ENCODE measurements at places on chromosomes 3 and 15.

DNA sequence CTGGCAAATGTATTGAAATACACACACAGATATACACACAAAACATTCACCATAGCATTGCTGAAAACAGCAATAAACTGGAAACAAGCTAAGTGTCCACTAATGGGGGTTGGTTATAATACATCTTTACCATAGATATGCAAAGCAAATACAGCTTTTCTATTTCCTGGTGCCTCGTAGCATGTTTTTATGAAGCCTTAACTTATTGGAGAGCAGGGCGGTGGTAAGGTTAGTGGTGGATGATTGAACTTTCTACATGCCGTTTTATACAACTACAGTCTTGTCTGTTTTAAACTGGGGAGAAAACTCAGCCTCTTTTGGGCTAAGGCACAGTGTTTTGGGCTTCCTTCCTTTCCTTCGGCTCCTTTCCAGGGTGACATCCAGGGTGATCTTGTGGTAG lies 104.5 kb downstream of the NR2F2 start:
- H3K36me3 ChIP-seq: no peaks in the 10 kb centered on the region
- H3K27me3 ChIP-seq: no peaks in the 10 kb centered on the region
- H3K4me1 ChIP-seq: no peaks in the 10 kb centered on the region
- H3K27ac ChIP-seq: no peak overlapping the region
- H3K4me3 ChIP-seq: no peak overlapping the region
- no peak for DNase-seq

DNA sequence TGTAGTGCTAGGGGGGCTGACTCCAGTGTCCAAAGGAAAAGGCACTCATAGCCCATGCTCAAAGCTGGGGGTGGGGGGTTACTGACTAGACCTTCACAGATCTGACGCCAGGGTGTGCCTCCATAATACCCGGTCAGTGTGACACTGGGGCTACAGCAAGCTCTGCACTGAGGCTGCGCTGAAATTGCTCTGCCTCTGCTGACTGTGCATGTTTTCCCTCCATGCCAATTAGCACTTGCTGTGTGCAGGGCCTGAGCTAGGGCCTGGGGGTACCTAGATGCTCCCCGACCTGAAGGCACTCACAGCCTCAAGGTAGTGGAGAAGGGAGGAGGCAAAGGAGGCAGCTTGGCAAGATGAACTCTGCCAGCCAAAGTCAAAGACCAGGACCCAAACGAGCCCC lies 5.2 kb downstream of the CAMKV start:
- H3K4me1 ChIP-seq: no peaks in the 10 kb centered on the region
- no peak overlapping the region for H3K4me3 ChIP-seq
- no peaks in the 10 kb centered on the region for H3K36me3 ChIP-seq
- no peaks in the 10 kb centered on the region for H3K27me3 ChIP-seq

DNA sequence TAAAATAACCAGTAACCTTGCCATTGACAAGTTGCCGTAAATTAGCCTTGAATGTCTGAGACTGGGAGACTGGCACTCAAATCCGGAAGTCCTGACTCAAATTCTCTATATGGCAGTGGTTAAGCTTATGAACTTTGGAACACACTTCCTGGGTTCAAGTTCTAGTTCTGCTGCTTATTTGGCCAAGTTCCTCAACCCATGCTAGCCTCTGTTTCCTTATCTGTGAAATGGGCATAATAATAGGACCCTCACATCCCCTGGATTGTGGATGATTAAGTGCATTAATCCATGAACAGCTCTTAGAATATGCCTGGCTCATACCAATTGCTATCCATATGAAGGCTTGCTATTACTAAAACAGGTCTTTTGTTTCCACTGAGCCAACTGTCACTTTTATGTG lies 311.5 kb downstream of the EDEM1 start:
- no peak overlapping the region for H3K4me3 ChIP-seq
- H3K4me1 ChIP-seq: no peaks in the 10 kb centered on the region
- H3K27me3 ChIP-seq: no peaks in the 10 kb centered on the region
- no peak for DNase-seq
- H3K36me3 ChIP-seq: no peaks in the 10 kb centered on the region
- H3K27ac ChIP-seq: no peak overlapping the region

GRCh38 chr3:129855832-129856419 lies 37.6 kb downstream of the TMCC1 start:
- no peak for DNase-seq
- no peaks in the 10 kb centered on the region for H3K4me1 ChIP-seq
- H3K4me3 ChIP-seq: no peak overlapping the region
- no peaks in the 10 kb centered on the region for H3K27me3 ChIP-seq
- H3K36me3 ChIP-seq: no peaks in the 10 kb centered on the region
- peak overlapping the region; percentile 1 for H3K27ac ChIP-seq

DNA sequence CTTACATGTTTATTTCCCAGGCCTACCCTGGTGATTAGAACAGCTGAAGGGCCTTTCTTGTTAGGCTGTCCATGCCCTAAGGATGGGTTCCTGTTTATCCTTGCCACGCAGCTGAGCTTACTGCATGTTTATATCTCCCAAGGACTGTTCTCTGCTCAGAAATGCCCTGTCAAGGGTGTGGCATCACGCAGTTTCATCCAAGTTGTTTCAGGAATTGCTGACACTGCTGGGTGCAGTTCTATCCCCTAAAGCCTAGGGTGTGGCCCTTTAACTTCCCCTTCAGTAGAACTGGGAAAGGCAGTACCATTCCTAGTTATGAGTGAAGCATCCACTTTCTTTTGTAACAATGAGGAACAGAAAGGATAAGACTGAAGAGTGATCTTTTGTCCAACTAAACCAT lies 5.0 kb downstream of the ELL3 start:
- no peak overlapping the region for H3K27ac ChIP-seq
- DNase-seq: no peak
- no peaks in the 10 kb centered on the region for H3K27me3 ChIP-seq
- no peak overlapping the region for H3K4me3 ChIP-seq
- H3K4me1 ChIP-seq: 0 out of 2 replicates have a peak, but pooled peaks cover 3% of the 10 kb centered on the region
- H3K36me3 ChIP-seq: peaks cover 36% of the 10 kb centered on the region

DNA sequence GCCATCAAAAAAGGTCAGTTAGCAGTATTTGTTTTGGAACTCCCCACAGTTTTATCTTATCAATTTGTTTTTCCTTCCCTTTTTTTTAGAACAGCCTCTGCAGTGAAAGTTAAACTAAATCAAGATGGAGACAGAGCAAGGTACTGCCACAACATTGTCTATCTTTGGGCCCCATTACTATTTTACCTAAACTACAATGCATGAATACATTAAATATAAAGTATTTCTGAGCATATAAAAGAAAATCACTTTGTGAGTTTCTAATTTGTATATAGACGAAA lies 139.5 kb downstream of the MEIS2 start:
- no peaks in the 10 kb centered on the region for H3K4me1 ChIP-seq
- H3K27ac ChIP-seq: no peak overlapping the region
- no peaks in the 10 kb centered on the region for H3K36me3 ChIP-seq
- no peak for DNase-seq
- H3K4me3 ChIP-seq: no peak overlapping the region

DNA sequence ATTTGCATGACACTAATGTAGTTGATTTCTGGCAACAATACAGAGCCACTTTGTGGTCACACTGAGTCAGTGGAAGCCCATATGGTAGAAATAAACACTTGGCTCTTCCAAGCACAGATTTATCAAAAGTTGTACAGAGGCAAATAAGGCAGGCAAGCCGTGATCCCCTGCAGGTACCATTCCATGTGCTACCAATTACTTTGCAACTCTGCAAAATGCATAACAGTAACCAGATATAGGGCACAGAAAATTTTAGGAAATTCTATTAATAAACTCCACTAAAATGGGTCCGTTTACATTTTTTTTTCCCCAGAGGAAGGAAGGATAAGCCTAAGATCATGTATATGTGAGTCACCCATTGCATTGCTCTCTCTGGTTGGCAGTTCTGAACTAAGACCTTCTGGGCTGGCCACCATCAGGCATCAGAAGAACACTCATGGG lies 103.1 kb upstream of the PTX3 start:
- no peak overlapping the region for H3K27ac ChIP-seq
- no peaks in the 10 kb centered on the region for H3K27me3 ChIP-seq
- DNase-seq: no peak
- peaks cover 5% of the 10 kb centered on the region for H3K4me1 ChIP-seq
- H3K4me3 ChIP-seq: no peak overlapping the region

DNA sequence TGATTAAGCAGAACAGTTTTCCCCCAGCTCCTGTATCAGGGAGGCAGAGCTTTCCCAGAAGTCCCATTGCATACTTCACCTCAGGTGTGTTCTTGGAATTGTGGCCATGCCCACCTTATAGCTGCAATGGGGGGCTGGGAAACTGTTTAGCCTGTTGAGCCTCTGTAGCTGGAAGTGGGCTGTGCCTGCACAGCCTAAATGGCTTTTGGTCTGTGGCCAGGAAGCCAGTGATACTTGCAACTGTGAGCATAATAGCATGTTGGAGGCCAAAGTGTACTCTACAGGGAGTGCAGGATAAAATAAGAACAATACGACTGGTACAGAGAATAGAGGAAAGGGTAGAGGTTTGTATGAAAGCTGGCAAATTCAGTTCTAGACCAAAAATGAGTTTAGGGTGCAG lies 248.5 kb downstream of the PTPRG start:
- DNase-seq: no peak
- H3K27me3 ChIP-seq: no peaks in the 10 kb centered on the region
- no peaks in the 10 kb centered on the region for H3K4me1 ChIP-seq
- H3K27ac ChIP-seq: no peak overlapping the region
- H3K36me3 ChIP-seq: no peaks in the 10 kb centered on the region

GRCh38 chr15:45221053-45221599 lies 30.9 kb upstream of the SLC28A2 start:
- no peaks in the 10 kb centered on the region for H3K27me3 ChIP-seq
- H3K27ac ChIP-seq: no peak overlapping the region
- no peak overlapping the region for H3K4me3 ChIP-seq
- no peak for DNase-seq
- H3K36me3 ChIP-seq: no peaks in the 10 kb centered on the region
- H3K4me1 ChIP-seq: peaks cover 4% of the 10 kb centered on the region

GRCh38 chr15:95814908-95815307 lies 515.6 kb upstream of the NR2F2 start:
- no peak for DNase-seq
- H3K4me1 ChIP-seq: no peaks in the 10 kb centered on the region
- no peaks in the 10 kb centered on the region for H3K36me3 ChIP-seq
- no peak overlapping the region for H3K4me3 ChIP-seq
- H3K27me3 ChIP-seq: no peaks in the 10 kb centered on the region

DNA sequence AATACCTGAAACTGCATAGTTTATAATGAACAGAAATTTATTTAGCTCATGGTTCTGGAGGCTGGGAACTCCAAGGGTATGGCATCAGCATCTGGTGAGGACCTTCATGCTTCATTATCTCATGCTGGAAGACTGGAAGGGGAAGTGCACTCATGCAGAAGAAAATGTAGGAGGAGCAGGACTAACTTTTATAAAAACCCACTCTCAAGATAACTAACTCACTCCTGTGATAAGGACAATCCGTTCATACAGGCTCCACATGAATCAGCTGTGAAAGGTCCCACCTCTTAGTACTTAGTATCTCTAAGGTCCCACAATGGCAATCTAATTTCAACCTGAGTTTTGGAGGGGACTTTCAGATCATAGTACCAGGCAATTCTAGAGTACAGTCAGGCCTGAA lies 33.6 kb upstream of the APH1B start:
- no peak for DNase-seq
- H3K27me3 ChIP-seq: no peaks in the 10 kb centered on the region
- H3K4me3 ChIP-seq: no peak overlapping the region
- H3K27ac ChIP-seq: no peak overlapping the region

GRCh38 chr3:160671231-160671630 lies 5.7 kb upstream of the ARL14 start:
- peaks cover 40% of the 10 kb centered on the region for H3K4me1 ChIP-seq
- H3K27me3 ChIP-seq: no peaks in the 10 kb centered on the region
- H3K27ac ChIP-seq: peak overlapping the region; percentile 91
- H3K36me3 ChIP-seq: no peaks in the 10 kb centered on the region
- DNase-seq: no peak

DNA sequence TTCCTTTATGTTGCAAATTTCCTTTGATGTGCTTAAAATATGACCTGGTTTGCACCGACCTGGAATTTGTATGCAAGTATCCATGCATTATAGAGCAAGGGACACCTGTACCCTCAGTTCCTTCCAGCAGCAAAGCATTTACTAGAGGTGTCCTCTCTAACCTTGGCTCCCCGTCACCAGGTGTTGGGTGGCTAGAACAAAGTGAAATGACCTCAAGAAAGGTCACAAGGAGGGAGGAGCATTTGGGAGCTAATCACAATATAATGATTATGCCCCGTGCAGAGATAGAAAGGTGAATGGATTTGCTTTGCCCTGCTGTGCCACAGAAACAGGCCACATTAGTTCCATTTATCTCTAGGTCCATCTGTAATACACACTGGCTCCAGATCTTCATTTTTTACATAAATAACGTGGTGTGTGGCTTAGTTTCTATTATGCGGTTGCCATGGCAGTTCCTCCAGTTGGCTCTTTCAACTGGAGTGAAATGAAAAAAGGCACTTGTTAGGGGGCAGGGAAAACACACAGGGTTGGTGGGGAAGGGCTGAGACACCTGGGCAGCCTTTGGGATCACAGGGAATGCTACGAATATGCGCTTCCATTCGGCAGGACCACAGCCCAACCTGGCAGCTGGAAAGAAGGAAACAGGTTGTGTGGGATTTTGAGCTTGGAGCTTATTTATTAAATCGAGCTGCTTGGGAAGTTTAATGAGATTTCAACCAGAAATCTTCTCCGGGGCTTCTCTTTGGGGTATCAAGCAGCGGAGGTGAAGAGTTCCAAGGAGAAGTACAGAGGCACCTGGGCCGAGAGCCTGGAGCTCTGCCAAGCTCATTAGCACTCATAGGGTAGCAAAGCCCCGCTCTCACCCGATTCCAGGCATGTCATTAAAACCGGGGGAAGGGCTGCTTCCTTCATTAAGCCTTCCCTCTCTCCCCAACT lies 233.5 kb upstream of the ST8SIA2 start:
- H3K4me1 ChIP-seq: no peaks in the 10 kb centered on the region
- no peak overlapping the region for H3K27ac ChIP-seq
- no peak overlapping the region for H3K4me3 ChIP-seq
- DNase-seq: no peak
- H3K27me3 ChIP-seq: no peaks in the 10 kb centered on the region
- H3K36me3 ChIP-seq: no peaks in the 10 kb centered on the region

GRCh38 chr3:35746492-35746891 lies 107.2 kb downstream of the ARPP21 start:
- H3K4me1 ChIP-seq: no peaks in the 10 kb centered on the region
- no peaks in the 10 kb centered on the region for H3K36me3 ChIP-seq
- no peak for DNase-seq
- H3K4me3 ChIP-seq: no peak overlapping the region

- no peaks in the 10 kb centered on the region for H3K36me3 ChIP-seq
- no peaks in the 10 kb centered on the region for H3K27me3 ChIP-seq
- DNase-seq: no peak
- H3K27ac ChIP-seq: no peak overlapping the region
- H3K4me3 ChIP-seq: no peak overlapping the region
These were observed 150.7 kb downstream of the GABRG3 start for GRCh38 chr15:27121672-27122071.

All from Panc1 (cell line).